ENCODE measurements at places on chromosomes 6 and 20.
A peak's percentile ranks its signal among the peaks of the same experiment; 100 is the strongest.

DNA sequence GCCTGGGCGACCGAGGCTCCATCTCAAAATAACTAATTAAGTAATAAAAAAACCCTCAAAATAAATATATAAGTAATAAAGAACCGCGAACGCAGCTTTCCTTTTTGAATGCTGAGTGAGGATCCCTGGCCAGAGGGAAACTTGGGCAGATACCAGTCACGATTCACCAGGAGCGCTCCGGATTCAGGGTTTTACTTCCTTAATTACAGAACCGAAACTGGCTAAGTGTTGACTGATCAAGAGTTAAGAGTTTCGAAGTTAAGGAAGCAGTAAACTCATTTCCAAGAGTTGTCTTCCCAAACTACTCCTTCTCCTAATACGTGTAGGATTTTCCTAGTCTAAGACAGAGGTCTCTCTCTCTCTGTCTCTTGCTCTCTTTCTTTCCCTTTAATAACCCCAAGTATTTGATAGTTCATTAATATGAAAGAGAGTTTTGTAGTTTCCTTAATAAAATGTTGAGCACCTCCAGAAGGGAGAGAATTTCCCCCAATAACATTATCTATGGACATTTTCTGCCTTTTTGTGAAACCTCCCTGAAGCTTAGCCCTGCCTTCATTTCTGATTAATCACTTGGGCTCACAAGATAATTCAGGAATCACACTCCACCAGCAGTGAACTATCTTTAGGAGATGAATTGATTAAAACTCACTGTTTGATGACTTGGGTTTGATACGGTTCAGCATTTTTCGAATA lies 61.4 kb upstream of the ZNF217 start:
- no peak for DNase-seq

GRCh38 chr6:109059153-109059552 lies 35.5 kb downstream of the SESN1 start:
- no peak for DNase-seq

GRCh38 chr20:39253051-39253755 lies 291.1 kb downstream of the DHX35 start:
- no peak for DNase-seq

DNA sequence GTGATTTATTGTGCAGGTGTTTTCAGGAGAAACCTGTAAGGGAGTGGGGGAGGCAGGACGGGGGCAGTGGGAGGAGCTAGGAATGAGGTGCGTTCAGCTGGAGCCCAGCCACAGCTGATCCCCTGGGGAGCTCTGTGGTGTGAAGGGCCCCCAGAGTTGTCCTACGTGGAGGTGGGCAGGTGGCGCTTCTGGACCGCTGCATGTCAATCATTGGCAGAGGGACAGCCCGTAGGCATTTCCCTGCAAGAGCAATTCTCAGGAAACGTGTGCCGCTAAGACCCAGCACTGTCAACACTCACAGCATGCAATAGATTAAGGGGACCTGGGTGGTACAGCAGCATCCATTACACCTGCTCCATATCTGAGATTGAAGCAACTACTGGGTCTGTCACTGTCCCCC lies 88.0 kb downstream of the PRND start:
- peak; percentile 67 for DNase-seq

DNA sequence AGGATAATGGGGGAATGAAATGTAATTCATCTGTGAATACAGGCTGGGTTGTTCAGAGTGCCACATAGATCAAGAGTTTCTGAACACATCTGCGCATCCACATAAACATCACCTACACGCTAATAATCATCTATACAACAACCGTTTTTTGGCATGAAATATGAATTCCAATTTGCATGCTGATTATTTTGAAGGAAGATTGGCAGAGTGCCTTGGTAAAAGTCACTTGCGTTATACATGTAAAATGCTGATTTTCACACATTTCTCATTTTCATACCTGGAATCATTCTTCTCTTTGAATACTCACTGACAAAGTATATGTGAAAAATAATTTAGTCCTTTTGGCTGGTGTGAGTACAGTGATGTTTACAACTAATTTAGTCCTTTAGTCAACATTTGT lies 17.7 kb downstream of the COL9A1 start:
- no peak for DNase-seq

DNA sequence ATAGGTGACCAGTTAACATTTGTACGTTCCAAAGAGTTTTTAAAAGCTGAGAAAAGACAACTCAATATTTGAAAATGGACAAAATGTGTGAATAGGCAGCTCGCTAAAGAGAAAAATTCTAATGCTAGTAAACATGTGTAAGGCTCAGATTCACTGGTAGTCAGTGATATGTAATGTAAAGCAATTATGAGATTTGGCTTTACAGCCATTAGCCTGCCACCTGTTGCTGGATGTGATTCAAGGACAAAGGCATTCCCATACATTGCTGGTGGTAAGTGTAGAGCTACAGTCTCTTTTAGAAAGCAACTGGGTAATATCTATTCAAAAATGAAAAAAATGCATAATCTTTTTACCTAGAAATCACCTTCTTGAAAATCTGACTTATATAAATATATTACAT lies 114.3 kb downstream of the COL19A1 start:
- no peak for DNase-seq

DNA sequence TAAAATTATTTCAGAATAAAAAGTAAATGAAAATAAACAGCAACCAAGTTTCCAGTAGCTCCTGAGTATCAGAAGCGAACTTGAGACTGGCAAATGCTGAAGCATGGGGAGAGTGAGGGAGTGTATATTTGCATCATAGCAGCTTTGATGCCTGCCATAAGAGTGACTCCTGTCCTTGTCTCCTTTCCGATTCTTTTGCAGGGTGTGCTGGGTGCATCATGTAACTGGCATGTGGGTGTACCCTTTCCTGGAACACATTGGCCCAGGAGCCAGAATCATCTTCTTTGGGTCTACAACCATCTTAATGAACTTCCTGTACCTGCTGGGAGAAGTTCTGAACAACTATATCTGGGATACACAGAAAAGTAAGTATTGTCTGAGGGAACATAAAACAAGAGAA lies 117.4 kb downstream of the ADAT2 start:
- DNase-seq = no peak

DNA sequence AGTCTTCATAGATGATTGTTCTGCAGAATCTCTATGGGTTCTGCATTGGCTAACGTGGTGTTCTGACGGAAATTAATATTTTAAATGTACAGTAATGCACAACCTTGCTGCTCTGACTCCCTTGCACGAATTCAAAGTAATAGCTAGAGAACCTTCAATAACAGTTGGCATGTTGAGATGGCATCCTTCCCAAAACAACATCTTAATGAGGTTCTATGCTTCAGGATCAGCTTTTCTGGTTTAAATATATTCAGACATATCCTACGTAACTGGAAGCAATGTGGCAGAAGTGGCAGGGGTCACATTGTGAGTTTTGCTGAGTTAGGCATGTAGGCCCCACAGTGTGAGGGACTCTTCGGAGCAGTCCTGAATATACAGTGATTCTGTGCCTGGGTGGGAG lies 25.7 kb downstream of the DSE start:
- no peak for DNase-seq

DNA sequence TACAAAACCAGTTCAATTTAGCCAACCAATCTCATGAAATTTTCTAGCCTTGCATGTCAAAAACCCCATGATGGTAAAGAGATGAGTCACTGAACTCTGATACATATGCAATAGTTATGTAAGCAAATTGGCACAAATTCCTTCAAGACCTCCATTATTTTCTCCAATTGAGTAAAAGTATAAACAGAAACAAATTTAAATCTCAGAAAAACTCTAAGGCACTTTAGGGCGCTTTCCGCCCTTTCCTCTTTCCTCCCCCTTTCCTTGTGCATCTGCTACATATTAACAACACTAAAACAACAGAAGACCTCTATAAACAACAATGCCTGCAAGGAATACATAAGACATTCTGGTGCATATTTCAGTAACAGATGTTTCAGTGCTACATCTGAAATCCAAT lies 48.5 kb downstream of the KIF13A start:
- DNase-seq = no peak

- DNase-seq = peak; percentile 46
These were observed 119.6 kb downstream of the SCML4 start for GRCh38 chr6:107704347-107705013.
